ENCODE measurements at places on chromosomes 3 and 15. TPM values are rescaled to one million over a fixed set of nuclear protein-coding genes. Genes with fewer than 3 reads are reported as not detected.

FRMD4B gene
- 8.2 TPM for total RNA-seq

BTLA gene
- total RNA-seq = 47.5 TPM

SAMD7 gene
- not detected for total RNA-seq

PATL2 gene
- total RNA-seq = 20.5 TPM

DISP2 gene
- total RNA-seq = 0.60 TPM

TM2D3 gene
- total RNA-seq = 54.8 TPM

IFRD2 gene
- 66.0 TPM for total RNA-seq

RASGRP1 gene
- total RNA-seq = 185 TPM

PROK2 gene
- 0.60 TPM for total RNA-seq

THSD4 gene
- total RNA-seq = not detected

SCAANT1 gene
- total RNA-seq = not detected

DLEC1 gene
- total RNA-seq = 2.3 TPM

Data from activated CD4-positive, alpha-beta T cell treated with anti-CD3 and anti-CD28 coated beads, Interleukin-2, amount 10 ng/mL, durations not matched to agents 7 days and 5 days (primary cell).